ENCODE measurements at places on chromosomes 6 and 20. TPM values are rescaled to one million over a fixed set of nuclear protein-coding genes. Genes with fewer than 3 reads are reported as not detected.
A peak's percentile ranks its signal among the peaks of the same experiment; 100 is the strongest.

DNA sequence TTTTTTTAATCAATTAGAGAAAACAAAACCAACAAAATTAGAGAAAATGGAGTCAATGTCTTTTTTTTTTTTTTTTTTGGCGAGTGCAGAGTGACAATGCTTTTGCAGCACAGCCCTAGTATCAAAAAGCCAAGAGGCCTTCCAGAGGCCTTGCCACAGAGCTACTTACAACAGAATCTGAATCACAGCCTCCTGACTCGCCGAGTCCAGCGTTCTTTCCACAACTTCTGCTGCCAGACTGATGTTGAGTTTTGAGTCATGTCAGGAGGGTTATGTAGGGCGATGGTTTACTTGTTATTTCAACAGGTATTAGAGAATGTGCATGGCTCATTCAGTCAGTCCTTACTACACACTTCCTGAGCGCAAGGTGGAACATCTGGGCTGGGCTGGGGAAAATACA lies 88.6 kb downstream of the FNDC1 start:
- DNase-seq = no peak

GRCh38 chr6:99305021-99305554 lies 44.4 kb downstream of the FAXC start:
- peak; percentile 17 for DNase-seq

GRCh38 chr6:73667798-73668197 lies 14.0 kb upstream of the SLC17A5 start:
- DNase-seq = no peak

GRCh38 chr6:49906526-49906925 lies 40.2 kb upstream of the CRISP1 start:
- no peak for DNase-seq

GRCh38 chr6:21831521-21832291 lies 238.2 kb downstream of the SOX4 start:
- DNase-seq = no peak

- DNase-seq = no peak
Measured at GRCh38 chr6:157976345-157977175, 5.1 kb upstream of the SYNJ2 start.

GRCh38 chr6:32427218-32427617 lies 12.5 kb upstream of the HLA-DRA start:
- DNase-seq = no peak

- DNase-seq = no peak
Measured at GRCh38 chr6:16711546-16712254, 49.6 kb downstream of the ATXN1 start.

DNA sequence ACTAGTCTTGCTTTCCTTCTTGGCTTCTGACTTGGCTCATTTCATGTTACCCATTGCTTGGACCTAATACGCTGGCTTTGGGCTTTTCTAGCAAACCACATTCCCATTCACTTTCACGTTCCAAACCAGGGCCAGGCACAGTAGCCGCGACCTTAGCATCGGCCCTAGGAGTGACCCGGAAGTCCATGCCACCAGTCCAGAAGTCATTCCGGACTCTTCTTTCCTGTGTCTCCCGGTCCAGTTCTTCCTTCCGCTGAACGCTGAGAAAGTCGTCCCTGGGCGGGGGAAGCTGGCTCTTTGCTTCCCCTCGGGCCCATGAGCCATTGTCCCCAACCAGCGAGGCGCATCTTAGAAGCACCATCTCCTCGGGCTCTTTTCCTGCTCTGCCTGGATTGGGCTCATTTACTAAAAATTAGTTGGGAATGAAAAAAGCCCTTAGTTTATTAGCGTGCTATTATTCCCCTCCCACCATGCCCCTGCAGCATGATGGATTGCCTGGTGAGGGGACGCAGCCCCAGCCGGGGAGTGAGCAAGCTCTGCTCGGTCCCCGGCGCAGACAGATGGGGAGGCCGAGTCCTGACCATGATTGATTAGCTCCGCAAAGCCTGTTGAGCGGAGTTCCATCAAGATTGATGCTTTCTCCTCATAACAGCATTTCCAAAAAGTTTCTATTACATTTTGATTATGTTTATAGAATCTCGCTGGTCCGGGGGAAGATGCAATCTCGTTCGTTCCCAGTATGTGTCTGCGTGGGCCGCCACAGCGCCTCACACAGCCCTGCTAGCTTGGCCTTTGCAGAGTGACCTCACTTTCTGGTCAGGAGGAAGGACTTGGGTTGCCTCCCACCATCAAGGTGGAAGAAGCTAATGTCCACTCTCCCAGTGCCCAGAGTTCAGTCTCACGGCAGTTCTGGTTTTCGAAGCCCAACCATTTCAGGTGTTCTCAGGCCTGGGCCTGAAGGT lies 115.1 kb upstream of the TOP1 start:
- no peak for DNase-seq

- no peak for DNase-seq
Measured at GRCh38 chr20:43017241-43018030, 172.3 kb downstream of the PTPRT start.

- no peak for DNase-seq
Measured at GRCh38 chr20:43923322-43923721, 8.7 kb downstream of the TOX2 start.

- no peak for DNase-seq
Measured at GRCh38 chr6:109787312-109787711, 96.2 kb downstream of the FIG4 start.

PDE7B gene
- 1.0 TPM for total RNA-seq

ADGRF4 gene
- total RNA-seq = not detected

DUSP15 gene
- 3.6 TPM for total RNA-seq
